Thyroid gland (tissue), 4 donors: ENCODE measurements at places on chromosomes 13 and 19.

DNA sequence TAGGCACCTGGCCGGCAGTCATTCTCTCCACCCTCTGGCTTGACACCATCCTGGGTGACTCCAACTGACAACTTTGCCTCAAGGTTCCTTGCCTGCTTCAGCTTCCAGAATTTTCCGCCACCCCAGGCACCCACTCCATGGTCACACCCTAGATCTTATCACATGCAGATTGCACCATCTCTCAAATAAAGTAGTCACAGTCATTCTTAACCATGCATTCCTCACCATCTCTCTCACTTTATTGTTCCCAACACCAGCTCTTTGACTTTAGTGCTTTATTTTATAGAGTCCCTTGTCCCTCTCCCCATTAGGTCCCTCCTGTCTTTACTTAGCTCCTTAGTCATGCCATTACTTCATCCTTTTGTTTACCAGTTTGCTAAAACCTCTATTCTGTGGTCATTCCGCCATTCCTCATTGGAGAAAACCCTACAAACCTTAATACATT, 351.7 kb downstream of the SPRY2 start:
- DNase-seq = no peak

DNA sequence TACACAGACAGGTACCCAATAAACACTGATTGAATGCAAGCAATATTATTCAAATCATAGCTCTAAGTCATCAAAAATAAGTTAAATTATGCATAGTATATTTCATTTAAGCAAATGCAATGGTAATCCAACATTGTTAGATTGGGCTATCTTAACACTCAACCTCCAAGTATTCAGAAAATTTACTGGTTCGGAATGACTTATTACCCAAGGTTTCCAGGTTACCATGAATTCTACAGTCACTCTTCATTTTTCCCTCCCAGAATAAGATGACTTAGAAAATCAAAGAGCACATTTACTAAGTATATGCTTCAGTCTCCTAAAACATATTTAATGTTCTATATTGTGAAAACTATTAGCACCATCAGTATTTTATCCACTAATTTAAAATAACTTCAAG, 6.0 kb downstream of the UBL3 start:
- no peak for DNase-seq

DNA sequence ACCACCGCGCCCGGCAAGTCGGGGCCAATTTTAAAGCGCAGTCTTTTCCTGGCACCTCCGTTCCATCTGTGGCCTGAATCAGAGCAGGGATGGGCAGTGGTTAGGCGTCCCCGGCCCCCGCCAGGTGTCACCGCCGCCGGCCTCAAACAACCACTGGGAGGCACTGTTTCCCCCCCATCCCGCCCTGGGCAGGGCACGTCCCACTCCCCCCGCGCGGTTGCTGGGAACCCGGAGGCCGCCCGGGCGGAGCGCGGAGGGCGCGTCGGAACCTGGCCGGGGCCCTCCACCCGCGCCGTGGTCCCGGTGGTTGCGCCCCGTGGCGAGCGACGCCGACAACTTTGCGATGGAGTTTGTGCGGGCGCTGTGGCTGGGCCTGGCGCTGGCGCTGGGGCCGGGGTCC, at the start of gene GRIN3B:
GRIN3B (plus strand) TSS at position 325 of the 400 bp plus-strand sequence; CDS start at position 344, 19 bp downstream.
- peak; percentile 46 for DNase-seq

DNA sequence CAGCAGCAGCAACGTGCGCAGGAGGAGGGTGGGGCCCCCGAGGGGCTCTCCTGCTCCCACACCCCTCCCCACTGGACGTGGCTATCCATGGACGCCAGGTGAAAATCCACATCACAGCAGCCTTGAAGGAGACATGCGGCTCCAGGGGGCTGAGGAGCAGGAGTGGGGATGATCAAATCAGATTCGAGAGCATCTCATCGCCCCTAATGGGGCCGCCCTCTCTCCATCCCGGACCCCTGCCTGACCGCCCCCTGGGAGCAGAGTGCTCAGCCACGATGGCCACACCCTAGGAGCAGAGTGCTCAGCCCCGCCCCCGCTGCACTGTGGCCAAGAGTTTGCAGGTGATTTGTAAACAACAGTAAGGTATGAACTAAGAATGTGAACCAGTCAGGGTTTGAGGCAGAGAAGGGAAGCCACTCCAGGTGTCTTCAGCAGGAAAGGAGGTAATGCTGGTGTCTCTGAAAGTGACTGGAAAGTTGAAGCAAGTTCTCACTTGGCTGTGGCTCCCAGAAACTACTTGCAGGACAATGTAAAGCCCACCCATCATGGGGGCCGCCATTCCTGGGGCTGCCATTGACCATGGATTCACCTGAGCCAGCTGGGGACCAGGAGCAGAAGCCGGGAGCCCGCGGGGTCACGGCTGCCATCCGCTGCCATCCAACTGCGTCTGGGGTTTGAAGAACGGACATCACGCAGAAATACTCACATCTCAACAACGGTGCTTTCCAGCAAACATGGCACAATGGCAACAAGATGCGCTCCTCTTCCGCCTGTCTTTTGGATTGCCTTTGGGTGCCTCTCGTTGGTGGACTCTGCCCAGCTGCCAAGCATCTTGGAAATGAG, 71.8 kb downstream of the SPACA7 start:
- DNase-seq = no peak

DNA sequence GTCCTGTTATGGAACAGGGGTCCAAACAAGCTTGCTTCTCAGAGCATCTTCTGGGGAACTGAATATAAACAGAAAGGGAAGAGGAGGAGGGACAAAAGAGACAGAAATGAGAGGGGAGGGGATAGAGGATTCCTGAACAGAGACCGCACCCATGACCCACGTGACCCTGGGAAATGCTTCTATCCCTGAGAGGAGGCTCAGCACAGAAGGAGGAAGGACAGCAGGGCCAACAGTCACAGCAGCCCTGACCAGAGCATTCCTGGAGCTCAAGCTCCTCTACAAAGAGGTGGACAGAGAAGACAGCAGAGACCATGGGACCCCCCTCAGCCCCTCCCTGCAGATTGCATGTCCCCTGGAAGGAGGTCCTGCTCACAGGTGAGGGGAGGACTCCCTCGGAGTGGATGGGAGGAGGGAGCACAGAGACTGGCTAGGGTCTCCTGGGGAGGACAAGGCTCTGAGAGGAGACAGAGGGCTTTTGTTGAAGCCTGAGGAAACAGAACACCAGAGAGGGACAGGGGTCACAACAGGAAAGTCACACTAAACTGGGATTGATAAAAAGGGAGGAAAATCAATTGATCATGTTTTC, at the start of gene CEACAM6:
CEACAM6 (plus strand) TSS at position 203 of the 586 bp plus-strand sequence; CDS start at position 312, 109 bp downstream.
- DNase-seq = no peak

DNA sequence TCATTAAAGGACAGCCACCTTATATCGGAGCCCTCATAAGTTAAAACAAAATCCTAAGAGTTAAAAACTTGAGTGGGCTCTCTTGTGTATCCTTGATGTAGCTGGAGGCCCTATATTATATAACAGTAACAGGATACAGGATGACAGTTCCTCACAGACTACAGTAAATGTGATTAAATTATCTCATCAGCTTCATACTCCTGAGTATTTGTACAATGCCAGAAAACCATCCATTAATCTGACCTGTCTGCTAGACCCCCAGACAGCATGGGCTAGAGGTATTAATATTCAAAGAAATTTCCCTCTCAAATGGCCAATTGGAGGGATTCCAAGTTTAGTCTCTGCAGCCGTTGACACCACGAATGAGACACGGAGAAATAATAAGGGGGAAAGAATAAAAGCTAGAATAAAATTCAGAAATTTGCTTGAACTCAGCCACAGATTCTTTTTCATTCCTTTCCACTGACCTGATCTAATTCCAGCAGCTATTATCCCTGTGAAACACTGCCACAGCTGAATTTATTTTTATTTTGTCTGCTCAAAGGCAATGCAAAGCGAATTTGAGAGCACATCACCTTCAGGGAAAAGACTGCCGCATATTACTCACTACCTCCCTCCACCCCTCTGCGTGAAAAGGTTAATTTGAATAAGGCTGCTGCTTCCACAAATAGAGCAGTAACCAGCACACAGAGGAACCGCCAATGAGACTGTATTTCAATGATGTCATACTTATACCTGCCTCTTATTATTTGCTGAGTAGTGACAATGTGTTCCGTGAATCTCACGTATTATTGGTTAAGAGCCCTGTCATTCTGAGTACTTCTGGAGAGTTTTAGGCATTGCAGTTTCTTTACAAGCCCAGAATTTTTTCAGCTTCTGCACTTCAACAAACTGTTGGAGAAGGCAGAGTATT, 155.9 kb upstream of the KLF12 start:
- DNase-seq = peak; percentile 18

DNA sequence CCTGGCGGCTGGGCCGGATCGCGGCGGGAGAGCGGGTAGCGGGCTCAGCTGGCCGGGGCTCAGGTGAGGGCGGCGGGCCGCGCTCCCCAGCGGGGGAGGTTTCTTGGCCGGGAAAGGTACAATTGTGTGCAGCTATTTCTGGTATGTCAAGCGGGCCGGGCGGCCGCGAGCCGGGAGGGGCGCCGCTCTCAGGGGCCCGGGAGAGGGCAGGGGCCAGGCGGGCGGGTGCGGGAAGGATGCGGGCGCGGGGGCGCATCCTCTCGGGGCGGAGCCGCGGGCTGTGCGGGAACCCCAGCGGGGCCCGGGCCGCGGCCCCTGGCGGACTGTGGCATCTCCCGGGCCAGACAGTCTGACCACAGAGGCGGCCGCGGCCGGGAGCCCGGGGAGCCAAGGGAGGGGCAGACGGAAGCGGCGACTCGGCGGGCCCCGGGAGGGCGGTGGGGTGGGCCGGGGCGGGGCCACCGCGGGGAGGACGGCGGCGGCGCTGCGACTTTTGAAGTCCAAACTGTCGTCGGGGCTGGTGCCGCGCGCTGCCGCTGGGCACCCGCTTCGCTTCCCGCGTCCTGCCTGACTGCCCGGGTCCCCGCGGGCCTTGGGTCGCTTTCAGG, at the start of gene LMO7:
LMO7 (plus strand) TSS at position 503 of the 608 bp plus-strand sequence. CDS start 328 bp downstream, outside the sequence.
- peak; percentile 85 for DNase-seq

- DNase-seq = peak; percentile 52
Measured at GRCh38 chr13:74134777-74135325, 647 bp upstream of the KLF12 start.

DNA sequence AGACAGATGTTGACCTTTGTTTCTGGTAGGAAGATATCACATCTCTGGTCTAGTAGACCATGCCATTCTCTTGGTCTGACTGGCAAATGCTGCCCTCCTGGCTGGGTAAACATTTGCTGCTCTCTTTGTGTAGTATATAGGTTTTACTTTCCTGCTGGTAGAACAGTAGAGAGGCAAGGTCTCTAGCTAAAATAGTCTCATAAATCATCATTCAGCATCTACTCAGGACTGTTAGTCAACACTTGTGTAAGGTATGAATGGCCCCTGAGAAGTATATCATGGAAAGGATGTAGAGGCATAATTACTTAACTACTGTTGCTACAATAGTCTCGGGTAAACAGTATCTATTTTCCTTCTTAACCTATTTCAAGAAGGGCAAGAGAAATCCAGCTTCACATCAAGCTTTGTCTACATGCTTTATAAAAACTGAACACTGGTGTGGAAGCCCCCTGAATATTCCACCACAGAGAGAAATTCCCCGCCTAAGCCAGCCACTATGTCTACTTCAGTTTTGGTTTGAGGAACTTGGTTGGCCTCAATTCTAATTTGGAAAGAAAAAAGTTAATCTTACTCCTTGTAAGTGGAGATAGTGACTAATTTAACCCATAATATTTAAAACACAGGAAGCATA, 18.4 kb upstream of the MYCBP2 start:
- no peak for DNase-seq

GRCh38 chr19:32201636-32202051, 143.8 kb upstream of the ZNF507 start:
- no peak for DNase-seq

DNA sequence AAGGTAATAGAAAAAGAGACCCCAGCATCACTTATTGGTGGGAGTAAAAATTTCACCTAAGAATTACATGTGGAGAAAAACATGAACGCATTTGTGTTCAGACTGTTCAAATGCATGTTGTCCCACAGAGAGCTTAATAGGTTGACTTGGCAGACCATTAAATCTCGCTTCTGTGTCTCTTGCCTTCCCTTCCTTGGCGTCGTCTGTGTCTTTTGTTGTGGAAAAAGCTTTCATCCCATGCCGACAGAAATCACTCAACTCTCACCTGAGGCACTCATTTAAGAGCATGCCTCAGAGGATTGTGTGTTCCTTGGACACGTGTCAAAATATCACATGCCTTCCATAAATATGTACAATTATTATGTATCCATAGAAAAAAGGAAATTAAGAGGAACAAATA, 24.4 kb upstream of the CACNA1A start:
- no peak for DNase-seq

GRCh38 chr13:66365101-66365500, 865.0 kb downstream of the PCDH9 start:
- DNase-seq = no peak

GRCh38 chr13:66585669-66586203, 644.4 kb downstream of the PCDH9 start:
- DNase-seq = no peak

DNA sequence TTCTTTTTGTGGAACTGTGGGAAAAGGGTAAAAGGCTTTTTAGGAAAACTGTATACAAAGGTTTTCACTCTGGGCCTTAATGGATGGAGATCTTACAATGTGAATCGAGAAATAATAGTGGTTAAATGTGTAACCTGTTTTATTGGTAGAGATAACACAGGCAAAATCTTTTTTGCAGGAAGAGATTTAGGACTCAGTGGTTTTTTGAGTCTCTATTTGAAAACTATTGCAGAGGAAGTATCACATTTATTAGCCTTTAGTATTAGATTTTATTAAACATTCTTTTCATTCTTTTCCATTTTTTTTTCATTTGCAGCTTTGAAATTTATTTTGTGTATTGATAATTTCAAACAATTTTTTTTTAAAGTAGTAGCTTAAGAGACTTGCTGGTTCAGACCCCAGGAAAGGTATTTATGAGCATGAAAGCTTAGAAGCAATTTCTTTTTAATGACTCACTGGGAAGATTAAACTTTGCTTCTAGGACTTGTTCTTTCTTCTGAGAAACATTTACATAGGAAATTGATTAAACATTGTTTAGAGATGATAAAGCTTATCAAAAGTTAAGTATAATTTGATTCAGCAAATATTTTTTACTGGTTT, 10.5 kb downstream of the KLF5 start:
- no peak for DNase-seq

DNA sequence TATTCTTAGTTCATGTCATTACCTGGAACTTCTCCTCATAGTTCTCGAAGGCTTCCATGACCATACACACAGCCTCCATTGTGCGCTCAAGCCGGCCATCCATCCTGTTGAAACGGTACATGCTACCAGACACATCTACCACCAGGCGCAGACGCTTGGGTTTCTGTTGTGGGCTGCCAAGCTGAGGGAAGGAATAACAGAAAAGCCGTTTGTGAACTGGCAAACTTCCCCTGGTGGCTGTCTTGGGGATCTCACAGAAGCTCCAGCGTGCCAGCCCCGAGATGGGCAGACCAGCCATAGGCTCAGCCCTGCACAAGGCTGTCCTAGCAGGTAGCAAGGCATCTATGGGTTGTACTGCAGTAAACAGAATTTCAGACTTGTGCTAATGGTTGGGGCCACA, 130.1 kb downstream of the RGCC start:
- no peak for DNase-seq

DNA sequence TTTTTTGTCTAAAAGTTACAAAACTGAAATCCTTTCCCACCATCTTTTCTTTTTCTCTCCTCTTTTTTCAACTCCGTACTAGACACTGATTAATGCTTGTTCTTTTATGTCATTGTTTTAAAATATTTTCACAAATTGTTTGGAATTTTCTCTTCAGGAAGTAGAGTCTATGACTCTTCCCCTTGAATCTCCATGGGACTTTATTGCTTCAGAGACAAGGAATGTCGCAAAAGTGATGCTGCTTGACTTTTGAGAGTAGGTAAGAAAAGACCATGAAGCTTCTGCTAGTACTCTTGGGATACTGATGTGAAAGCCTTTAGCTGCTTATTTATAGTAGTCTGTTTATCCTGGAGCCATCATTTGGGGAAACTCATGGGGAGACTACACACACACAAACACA, 260.1 kb upstream of the SLC10A2 start:
- DNase-seq = no peak
